MCF 10A (cell line): ENCODE measurements at places on chromosomes 4 and X. TPM values are rescaled to one million over a fixed set of nuclear protein-coding genes. Genes with fewer than 3 reads are reported as not detected.

SOWAHB gene
- 0.12 and 0.58 TPM in 2 replicates for total RNA-seq

- peaks cover 16% of the 10 kb centered on the region for H3K4me1 ChIP-seq
- H3K36me3 ChIP-seq: no peaks in the 10 kb centered on the region
- no peaks in the 10 kb centered on the region for H3K27me3 ChIP-seq
Measured at GRCh38 chrX:23902419-23902818, 5.3 kb downstream of the APOO start.

- peaks cover 12% of the 10 kb centered on the region for H3K4me1 ChIP-seq
- H3K27me3 ChIP-seq: no peaks in the 10 kb centered on the region
- H3K27ac ChIP-seq: no peak overlapping the region
Measured at GRCh38 chr4:77872723-77873445, 10.3 kb downstream of the MRPL1 start.

GRCh38 chr4:185209031-185209851 is at the start of gene SNX25:
SNX25 (plus strand) TSS chr4:185209598; CDS start chr4:185209827, 229 bp downstream.
- H3K36me3 ChIP-seq: peaks cover 7% of the 10 kb centered on the region
- H3K27ac ChIP-seq: peak within 1 kb of the TSS; percentile 79
- H3K4me3 ChIP-seq: peak within 1 kb of the TSS; percentile 80

- no peak overlapping the region for H3K4me3 ChIP-seq
- no peak for DNase-seq
- no peaks in the 10 kb centered on the region for H3K27me3 ChIP-seq
- no peak overlapping the region for H3K27ac ChIP-seq
Measured at GRCh38 chr4:140156529-140157171, 2.7 kb upstream of the MAML3 start.
